ENCODE measurements at places on chromosomes 1 and 21.
A peak's percentile ranks its signal among the peaks of the same experiment; 100 is the strongest.

DNA sequence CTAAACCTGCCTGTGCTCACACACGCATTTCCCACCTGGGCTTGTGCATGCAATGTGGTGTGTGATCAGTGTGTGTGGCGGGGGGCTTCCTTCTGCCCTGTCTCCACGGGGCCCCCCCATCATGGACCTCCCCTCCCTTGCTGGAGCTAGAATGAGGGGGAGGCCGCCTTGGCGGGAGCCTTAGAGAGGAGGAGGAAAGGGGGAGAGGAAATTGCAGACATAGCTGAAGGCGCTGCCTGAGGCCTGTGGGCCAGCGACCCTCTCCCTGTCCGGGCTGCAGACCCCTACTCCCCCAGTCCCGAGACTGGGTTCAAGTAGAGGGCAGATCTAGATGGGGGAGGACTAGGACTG is 883 bp upstream of the EVA1B start:
- DNase-seq = no peak

DNA sequence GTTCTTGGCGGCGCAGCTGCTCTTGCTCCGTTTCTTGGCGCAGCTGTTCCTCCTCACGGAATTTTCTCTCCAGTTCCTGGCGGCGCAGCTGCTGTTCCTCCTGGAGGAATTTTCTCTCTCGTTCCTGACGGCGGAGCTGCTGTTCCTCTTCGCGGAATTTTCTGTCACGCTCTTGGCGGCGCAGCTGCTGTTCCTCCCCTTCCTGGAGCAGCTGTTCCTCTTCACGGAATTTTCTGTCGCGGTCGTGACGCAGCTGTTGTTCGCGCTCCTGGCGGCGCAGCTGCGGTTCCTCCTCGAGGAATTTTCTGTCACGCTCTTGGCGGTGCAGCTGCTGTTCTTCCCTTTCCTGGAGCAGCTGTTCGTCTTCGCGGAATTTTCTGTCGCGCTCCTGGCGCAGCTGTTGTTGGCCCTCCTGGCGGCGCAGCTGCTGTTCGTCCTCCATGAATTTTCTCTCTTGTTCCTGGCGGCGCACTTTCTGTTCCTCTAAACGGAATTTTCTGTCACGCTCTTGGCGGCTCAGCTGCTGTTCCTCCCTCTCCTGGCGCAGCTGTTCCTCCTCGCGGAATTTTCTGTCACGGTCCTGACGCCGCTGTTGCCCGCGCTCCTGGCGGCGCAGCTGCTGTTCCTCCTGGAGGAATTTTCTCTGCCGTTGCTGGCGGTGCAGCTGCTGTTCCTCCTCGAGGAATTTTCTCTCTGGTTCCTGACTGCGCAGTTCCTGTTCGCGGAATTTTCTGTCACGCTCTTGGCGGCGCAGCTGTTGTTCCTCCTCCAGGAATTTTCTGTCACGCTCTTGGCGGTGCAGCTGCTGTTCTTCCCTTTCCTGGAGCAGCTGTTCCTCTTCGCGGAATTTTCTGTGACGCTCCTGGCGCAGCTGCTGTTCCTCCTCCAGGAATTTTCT is 7.0 kb downstream of the TCHH start:
- DNase-seq = peak; percentile 47

- no peak for DNase-seq
Observed at GRCh38 chr1:74767490-74767889, 34.5 kb downstream of the TYW3 start.

GRCh38 chr21:26168371-26168770 is 2.2 kb downstream of the APP start:
- DNase-seq = no peak

DNA sequence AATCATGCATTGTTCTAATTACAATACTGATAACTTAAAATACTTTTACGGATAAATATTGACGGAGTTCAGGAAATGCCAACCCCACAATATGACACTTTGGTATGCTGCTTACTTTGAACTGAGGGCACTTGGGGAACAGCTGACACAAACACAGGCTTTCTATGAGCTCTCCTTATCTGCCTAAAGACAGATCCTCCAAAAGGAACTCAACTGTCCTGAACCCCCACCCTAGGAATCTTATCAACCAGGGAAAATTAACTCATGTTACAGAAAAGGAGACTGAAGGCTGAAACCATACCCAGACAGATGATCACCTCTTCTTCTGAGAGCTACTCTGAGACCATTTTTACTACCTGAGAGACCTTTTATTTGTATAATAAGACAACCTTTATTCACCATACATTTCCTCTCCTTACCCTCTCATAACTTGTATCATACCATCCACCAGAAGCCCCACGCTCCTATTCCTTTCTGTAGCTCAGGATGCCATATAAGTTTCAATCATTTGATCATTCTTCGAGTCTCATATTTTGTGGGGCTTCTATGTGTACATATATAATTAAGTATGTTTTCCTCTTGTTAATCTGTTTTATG is 239.5 kb downstream of the FAF1 start:
- no peak for DNase-seq

DNA sequence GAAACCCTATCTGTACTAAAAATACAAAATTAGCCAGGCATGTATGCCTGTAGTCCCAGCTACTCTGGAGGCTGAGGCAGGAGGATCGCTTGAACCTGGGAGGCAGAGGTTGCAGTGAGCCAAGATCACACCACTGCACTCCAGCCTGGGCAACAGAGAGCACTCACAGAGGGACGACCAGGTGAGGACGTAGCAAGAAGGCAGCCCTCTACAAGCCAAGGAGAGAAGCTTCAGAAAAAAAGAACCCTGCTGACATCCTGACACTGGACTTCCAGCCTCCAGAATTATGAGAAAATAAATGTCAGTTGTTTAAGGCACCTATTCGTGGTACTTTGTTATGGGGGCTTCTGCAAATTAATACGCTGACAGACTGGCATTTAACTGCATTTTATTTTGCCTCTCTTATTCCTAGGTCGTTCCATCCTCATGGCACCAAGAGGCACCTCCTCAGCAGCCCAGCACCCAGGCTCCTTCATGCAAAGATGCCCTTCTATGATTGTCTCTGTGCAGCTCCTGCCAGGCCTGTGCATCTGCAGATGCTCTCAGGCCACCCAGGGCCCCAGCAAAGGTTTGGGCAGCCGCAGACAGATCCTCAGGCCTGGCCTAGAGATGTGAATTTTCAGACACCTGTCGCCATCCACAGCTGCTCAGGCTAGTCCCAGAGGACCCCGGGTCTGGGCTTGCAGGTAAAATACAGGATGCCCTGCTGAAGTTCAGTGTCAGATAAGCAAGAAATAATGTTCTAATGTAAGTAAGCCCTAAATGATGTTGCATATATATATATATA is 86.0 kb upstream of the COX20 start:
- no peak for DNase-seq

DNA sequence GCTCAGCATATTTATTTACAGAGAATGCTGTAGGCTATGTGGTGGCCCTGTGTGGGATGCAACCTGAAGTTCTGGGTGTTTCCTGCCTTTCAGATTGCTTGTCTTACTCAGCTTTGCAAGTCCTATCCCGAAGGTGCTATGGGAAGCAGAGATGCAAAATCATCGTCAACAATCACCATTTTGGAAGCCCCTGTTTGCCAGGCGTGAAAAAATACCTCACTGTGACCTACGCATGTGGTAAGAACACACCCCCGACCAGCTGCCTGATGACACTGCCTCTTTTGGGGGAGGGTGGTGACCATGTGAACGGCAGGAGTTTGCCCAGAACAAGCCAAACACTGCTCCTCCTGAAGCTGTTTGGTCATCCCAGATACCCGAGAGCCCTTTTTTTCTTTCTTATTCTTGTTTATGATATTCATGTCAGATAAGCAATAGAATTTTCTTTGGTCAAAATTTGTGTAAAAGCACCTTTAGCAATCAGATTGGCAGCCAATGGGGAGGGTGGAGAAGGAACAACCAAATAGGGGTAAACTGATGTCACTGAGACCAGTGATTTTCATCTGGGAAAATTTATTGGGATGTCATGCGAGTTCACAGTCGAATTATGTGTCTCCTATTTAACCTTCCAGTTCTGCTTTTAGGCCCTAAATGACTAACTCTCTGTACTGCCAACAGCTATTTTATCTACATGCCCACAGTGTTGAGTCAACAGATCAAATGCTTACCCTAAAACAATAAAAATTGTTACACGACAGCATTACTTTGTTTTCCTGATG is 82.6 kb downstream of the EVA1C start:
- peak; percentile 14 for DNase-seq

- peak; percentile 17 for DNase-seq
Observed at GRCh38 chr1:21574466-21575151, 65.4 kb downstream of the ALPL start.

- peak; percentile 37 for DNase-seq
Observed at GRCh38 chr21:38669186-38669585, 136.5 kb upstream of the ETS2 start.

Data from fibroblast of skin of abdomen (primary cell).